ENCODE measurements at places on chromosomes 12 and 14.

- no peak for DNase-seq
Measured at GRCh38 chr12:80802652-80803400, 86.1 kb downstream of the MYF5 start.

GRCh38 chr12:105773471-105773870, 365.3 kb downstream of the NUAK1 start:
- no peak for DNase-seq

DNA sequence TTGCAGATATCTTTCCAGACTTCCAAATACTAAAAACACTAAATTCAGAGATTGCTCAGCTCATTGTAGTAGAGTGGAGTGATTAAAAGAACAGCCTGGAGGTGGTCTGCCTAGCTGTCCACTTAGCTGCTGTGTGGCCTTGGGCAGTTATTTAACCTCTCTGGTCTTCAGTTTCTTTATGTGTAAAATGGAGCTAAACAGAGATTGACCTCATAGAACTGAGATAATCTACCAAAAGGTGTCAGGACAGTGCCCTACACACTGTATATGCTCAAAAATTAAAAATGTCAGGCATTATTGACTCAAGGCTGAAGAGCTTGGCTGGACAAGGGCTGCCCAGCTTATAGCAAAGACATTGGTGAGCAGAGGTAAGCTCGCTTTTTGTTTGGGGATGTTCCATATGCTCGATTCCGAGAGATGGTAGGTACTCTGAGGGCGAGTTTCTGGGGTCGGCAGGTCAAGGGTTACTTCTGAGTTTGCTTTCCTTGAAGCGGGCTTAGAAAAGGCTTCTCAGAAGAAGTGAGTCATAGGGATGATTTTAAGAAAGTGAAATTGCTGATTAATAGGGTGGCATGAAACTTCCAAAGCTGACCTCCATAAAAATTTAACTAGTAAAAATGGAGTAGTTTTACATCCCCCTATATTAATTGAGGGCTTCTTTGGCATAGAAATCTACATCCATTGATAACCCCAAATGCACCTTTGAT, 107.5 kb downstream of the GPATCH2L start:
- no peak for DNase-seq

GRCh38 chr14:56733396-56733795, 76.9 kb downstream of the OTX2 start:
- no peak for DNase-seq

GRCh38 chr12:104462931-104463339, 6.2 kb downstream of the CHST11 start:
- no peak for DNase-seq

GRCh38 chr14:105888784-105889665, 362.6 kb downstream of the TMEM121 start:
- DNase-seq, result no peak

- no peak for DNase-seq
Measured at GRCh38 chr14:105469456-105470349, 4.9 kb upstream of the CRIP2 start.

- peak; percentile 85 for DNase-seq
Measured at GRCh38 chr12:12696562-12697383, 790 bp upstream of the GPR19 start.

- no peak for DNase-seq
Measured at GRCh38 chr12:75058228-75058627, 151.4 kb downstream of the KCNC2 start.

GRCh38 chr12:34190054-34190453, 167.8 kb downstream of the ALG10 start:
- DNase-seq, result no peak

- DNase-seq, result no peak
Measured at GRCh38 chr14:80315681-80316080, 104.4 kb upstream of the DIO2 start.

DNA sequence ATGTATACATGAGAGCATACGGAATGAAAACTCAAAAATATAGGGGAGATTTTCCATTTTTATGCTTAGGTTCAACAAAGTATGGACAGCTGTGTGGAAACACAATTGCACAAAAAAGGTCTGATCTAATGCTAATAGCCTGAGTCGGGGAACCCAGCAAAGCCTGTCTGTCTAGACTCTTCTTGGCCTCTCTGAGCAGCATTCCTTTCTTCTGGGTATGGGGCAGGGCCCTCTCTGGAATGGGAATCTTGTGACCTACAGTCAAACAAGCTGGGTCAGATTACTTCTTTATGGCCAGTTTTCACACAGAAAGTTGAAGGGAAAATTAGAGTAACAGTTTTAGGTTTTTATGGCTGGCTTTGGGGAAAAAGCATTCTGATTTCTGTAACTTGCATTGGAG, 534.0 kb upstream of the LMO3 start:
- DNase-seq, result no peak

GRCh38 chr12:66398931-66399910, 96.9 kb downstream of the HELB start:
- DNase-seq, result no peak

- DNase-seq, result no peak
Measured at GRCh38 chr12:125454786-125455480, 389.7 kb downstream of the AACS start.

DNA sequence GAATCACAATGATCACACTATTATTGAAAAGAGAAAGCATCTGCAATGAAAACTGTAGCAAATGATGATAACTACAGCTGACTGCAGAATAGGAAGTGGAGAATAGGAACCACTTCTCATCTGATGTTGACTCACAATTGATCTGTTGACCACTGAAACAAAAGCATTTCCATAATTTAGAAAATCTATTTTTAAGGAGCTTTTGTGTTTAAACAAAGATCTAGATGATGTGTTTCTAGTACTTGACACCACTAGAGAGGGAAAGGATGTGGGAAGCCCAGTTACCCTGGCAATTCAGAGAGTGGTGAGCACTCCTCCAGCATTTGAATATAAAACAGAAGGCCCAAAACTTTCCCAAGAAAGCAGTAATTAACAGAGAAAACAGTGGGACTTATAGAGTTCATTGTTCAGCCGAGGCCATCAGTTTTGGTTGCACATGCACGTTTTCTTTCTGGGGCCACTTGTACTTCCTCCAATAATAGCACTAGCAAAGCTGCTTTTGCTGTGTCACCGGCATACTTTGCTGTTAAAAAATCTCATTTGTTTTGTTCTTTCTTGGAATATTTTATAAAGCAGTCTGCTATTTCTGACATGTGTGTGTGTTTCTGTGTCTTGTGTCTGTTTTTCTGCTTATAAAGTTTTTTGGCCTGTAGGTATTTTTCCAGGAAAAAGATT, 76.1 kb upstream of the HECTD1 start:
- DNase-seq, result no peak

GRCh38 chr12:32893458-32893857, 3.1 kb downstream of the PKP2 start:
- DNase-seq, result no peak

GRCh38 chr12:6987956-6988553, 17.3 kb downstream of the EMG1 start:
- no peak for DNase-seq

GRCh38 chr12:63075376-63076060, 75.5 kb downstream of the AVPR1A start:
- no peak for DNase-seq

DNA sequence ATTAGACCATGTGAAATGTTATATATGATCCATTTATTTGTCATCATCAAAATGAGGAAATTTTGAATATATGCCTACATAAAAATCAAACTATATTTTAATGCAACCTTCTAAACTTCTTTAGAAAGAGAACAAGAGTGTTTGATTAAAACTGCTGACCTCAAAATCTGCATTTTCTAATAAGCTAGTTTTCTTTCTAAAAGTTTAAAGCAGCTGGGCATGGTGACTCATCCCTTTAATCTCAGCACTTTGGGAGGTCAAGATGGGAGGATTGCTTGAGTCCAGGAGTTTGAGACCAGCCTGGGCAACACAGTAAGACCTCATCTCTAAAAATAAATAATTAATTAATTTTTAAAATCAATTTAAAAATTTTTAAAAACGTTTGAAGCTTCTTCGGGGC, 36.2 kb downstream of the GNPTAB start:
- no peak for DNase-seq

- DNase-seq, result no peak
Measured at GRCh38 chr14:36582011-36582873, at the start of gene NKX2-8. Gene NKX2-8 (minus strand): TSS chr14:36582614. CDS start chr14:36582389, 225 bp downstream.

- DNase-seq, result no peak
Measured at GRCh38 chr12:4849115-4849541, 60.6 kb upstream of the KCNA1 start.

DNA sequence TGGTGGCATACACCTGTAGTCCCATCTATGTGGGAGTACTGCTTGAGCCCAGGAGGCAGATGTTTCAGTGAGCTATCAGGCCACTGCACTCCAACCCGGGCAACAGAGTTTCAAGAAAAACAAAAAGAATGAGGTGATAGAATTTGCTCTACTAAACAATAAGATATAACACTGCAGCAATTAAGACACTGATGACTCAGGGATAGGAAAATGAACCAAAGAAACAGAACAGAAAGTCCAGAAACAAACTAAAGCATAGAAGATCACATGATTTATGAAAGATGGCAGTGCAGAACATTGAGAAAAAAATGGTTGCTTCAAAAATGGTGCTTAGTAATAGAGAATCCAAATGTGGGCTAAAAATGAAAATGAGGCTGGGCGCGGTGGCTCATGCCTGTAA, 65.2 kb upstream of the AP4S1 start:
- no peak for DNase-seq

- no peak for DNase-seq
Measured at GRCh38 chr14:27528328-27528727, 930.5 kb upstream of the NOVA1 start.

DNA sequence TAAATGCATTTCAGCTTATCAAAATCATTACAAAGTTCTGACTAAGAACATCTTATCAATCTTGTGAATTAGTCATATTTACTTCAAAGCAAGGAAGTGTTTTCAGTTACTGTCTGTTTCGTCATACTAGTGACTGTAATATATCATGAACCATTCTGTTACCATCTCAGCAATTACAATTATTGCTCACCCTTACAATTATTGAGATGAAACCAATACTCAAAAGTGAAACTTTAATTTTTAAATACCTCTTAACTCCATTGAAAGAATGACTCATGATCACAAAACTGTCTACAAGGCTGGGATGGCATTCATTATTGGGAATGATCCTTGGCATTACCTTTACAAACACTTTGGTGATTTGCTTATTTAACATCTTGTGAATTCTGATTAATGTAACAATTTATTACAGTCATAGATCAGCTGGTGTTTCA, 90.3 kb downstream of the RPS6KA5 start:
- DNase-seq, result no peak

DNA sequence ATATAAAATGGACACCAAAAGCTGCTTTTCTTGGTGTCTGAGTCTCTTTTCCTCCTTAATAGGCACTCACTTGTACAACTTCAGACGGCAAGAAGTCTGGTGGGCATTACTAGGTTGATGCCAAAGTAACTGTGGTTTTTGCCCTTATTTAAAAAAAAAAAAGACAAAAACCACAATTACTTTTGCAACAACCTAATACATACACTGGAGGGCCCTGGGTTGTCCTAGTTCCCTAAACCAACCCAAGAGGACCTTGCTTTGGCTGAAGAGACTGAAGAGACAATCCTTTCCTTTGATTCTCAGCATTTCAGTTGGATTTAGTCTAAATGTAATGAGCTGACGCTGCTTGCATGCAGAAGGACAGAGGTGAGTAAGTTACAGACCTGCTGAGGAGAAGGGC, 16.2 kb upstream of the PLEKHG3 start:
- DNase-seq, result no peak

DNA sequence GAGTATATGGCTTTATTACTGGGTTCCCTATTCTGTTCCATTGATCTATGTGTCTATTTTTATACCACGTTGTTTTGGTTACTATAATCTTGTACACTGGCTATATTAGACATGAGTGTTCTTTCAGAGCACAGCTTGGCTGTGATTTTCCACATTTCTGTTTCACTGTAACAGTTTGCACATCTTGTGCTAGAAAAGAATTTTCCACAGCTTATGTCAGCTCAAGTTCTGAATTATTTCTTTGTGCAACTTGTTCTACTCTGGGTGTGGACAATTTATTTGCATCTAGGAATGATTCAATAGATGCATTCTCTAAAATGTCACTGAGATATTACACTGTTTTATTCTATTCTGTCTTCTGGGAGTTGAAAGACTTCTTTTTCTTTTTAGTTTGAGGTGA, 28.4 kb upstream of the OR5AU1 start:
- no peak for DNase-seq

DNA sequence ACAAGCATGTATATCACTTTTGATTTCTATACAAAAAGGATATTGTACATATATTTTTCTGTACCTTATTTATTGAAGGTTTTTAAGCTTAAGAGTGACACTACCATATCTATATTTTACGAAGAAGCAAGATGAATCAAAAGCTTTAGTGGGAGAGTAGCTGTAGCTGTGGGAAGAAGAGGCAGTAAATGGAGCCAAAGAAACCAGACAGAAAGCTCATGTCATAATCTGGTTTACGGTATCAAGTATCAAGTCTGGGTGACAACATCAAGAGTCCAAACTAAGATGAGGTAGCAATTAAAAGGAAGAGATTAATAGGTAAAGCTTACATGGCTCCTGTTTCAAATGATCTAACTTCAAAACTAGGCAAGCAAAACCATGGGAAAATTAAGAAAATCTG, 54.8 kb downstream of the CEP83 start:
- no peak for DNase-seq

DNA sequence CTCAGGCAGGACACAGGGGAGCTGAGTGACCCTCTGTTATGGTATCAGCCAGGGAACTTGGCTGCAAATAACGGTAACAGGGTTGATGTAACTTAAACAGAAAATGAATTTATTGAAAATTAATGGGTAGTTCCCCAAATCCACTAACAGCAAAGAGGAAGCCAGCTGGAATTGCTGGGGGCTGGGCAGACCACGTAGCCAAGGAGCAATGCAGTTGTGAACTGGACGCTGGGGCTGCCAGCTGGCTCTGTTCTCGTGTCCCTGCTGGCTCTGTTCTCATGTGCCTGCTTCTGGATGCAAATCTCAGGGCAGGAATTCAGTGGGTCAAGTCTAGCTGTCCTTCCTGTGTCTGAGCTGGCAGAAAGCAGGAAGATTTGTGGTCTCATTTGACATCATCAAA, 1383.3 kb upstream of the TMEM132C start:
- no peak for DNase-seq

- no peak for DNase-seq
Measured at GRCh38 chr12:29883941-29884554, 100.3 kb upstream of the TMTC1 start.

- DNase-seq, result no peak
Measured at GRCh38 chr14:91333650-91334039, 84.0 kb downstream of the CCDC88C start.
